ENCODE measurements at places on chromosomes 1 and 21.
A peak's percentile ranks its signal among the peaks of the same experiment; 100 is the strongest.

GRCh38 chr1:95048317-95048716 lies 24.4 kb downstream of the ALG14 start:
- no peak for DNase-seq

DNA sequence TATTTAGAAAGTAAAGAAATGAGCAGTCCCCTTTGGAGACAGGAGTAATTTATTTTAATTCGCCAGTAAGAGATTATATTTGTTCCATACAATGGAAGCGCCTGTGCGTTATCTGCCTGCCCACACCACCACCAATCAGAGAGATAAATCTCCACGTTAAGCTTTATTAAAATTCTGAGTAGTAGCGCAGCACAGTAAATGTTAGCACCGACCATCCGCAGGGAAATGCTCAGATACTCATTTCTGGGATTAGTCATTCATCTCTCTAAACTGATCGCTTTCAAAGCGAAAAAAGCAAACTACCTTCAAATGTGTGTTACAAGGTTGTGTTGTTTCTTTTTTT lies 1.2 kb downstream of the ETS2 start:
- no peak for DNase-seq

- peak; percentile 82 for DNase-seq
Observed at GRCh38 chr1:51616903-51617708, at the start of gene OSBPL9. Gene OSBPL9 (plus strand): TSS chr1:51617092. CDS start chr1:51617111, 19 bp downstream.

DNA sequence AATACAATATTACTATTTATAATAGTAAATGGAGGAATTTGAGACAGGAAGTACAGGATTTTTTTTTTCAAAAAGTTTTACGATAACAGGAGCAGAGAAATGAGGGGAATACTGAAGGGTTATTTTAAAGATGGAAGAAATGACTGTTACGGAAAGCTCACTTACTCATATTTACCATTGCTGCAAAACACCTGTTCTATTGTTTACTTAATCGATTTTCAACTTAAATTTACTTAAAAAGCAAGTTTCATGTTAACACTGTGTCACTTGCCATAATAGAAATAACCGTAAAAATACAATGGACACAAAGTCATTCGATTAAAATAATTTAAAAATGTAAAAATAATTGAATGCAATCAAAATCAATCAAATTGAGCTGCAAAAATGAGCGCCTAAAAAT lies 3.4 kb upstream of the EXO1 start:
- DNase-seq: no peak

GRCh38 chr1:154221278-154222001 lies 685 bp downstream of the UBAP2L start:
- peak; percentile 73 for DNase-seq

DNA sequence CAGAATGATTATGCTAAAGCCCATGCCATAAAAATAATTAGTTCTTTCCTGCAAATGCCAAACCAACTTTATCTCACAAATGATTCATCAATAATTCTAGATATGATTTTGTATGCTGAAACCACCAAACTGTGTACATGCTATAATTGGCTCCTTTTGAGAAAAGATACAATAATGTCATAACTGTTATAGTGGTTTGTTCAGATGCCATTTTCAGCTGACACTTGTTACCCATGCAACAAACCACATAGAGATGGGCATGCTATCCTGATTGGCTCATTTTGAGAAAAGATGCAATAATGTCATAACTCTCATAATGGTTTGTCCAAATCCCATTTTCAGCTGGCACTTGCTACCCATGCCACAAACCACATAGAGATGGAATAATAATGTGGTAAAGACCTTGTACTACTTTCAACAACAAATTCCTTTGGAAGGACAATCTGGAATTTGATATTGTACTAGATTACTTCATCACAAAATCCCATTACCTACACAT lies 283.8 kb downstream of the TPR start:
- DNase-seq: no peak

- DNase-seq: no peak
Observed at GRCh38 chr1:182996816-182997215, 26.4 kb upstream of the LAMC1 start.

- peak; percentile 61 for DNase-seq
Observed at GRCh38 chr21:44846485-44847260, 26.8 kb downstream of the PTTG1IP start.

- DNase-seq: no peak
Observed at GRCh38 chr21:44995343-44995941, 55.6 kb downstream of the SLX9 start.

DNA sequence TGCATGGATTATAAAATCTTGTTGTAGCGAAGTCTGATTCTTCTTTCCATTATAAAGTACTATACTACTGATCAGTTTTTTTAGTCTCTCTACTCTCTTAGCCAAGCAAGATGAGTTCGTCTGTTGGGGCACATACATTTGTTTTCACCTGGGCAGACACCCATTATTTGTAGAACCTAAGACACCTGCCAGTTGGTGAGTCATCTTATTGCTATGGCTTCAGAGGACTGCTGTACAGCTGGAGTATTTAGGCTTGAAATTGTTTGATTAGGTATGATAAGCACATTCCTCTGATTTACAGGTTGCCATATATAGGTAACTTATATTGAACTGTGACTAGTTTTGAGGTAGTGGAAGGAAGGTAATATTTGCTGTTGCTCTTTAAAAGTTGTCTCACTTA lies 17.2 kb downstream of the RBM15 start:
- DNase-seq: no peak

GRCh38 chr1:215543191-215543606 lies 23.9 kb upstream of the KCTD3 start:
- DNase-seq: no peak

- no peak for DNase-seq
Observed at GRCh38 chr1:244778344-244778743, 57.1 kb upstream of the COX20 start.

DNA sequence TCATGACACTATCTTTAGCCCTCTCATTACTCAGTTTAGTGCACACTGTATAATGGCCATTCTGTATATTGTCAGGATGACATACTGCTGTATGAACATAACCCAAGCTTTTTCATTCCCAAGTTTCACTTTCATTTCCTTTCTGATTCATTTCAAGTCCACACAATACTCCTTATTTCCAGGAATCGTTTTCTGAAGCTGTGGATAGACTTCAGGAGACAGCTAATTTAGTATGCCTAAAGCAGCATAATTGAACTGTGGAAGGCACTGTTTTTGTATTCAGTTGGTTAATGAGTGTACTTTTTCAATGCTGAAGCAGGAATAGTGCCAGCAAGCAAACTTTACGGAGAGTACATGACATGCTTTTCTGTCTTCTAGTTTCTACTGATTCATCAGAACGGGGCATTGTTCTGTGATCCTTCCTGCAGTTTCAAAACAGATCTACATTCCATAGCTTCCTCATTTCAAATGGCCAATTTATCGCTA lies 578.5 kb upstream of the ZP4 start:
- no peak for DNase-seq

- no peak for DNase-seq
Observed at GRCh38 chr1:181347495-181348390, 135.6 kb upstream of the CACNA1E start.

- DNase-seq: no peak
Observed at GRCh38 chr1:22281521-22282363, 138.8 kb upstream of the WNT4 start.

GRCh38 chr1:180363246-180363995 lies 133.4 kb downstream of the LHX4 start:
- DNase-seq: no peak

GRCh38 chr1:8055973-8056372 lies 29.9 kb upstream of the ERRFI1 start:
- DNase-seq: no peak

- DNase-seq: no peak
Observed at GRCh38 chr1:47644212-47644573, 206.3 kb downstream of the FOXD2 start.

GRCh38 chr1:5274527-5274926 lies 620.1 kb downstream of the AJAP1 start:
- no peak for DNase-seq

DNA sequence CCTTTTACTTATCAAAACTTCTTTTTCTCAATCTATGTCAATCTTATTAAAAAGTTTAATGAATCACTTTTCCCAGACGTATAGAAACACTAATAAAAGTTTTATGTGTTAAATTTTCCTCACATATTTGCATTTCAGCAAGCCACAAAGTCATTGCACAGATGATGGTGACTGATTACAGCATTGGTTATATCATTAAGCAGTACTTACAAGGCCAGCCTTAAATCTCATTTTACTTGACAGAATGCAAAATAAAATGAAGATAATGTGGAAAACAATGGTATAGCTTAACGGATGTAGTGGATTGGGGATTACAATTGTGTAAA lies 39.5 kb downstream of the TMEM200B start:
- no peak for DNase-seq

GRCh38 chr1:152972196-152972886 lies 1.9 kb downstream of the SPRR4 start:
- no peak for DNase-seq

DNA sequence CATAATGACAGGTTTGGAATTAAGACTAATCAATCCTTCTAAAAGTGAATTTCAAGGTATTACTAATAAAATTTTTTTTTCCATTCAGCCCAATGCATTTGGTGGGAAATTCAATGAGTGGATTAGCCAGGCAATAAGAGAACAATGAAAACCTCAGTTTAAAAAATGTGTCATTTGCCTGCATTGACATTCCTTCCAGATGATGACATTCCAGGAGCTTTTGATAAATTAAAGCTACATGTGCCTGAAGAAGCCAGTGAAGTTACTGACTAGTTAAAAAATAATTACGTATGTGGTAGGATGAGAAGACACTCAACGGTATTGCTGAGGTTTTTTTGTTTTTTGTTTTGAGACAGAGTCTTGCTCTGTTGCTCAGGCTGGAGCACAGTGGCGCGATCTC lies 37.9 kb upstream of the RC3H1 start:
- no peak for DNase-seq

GRCh38 chr1:238562341-238562740 lies 671.6 kb upstream of the ZP4 start:
- DNase-seq: no peak

GRCh38 chr1:81887421-81888144 lies 86.8 kb downstream of the ADGRL2 start:
- no peak for DNase-seq

- DNase-seq: no peak
Observed at GRCh38 chr1:47794081-47794480, 203.1 kb downstream of the TRABD2B start.

GRCh38 chr1:33966346-33967141 lies 102.7 kb downstream of the HMGB4 start:
- no peak for DNase-seq

GRCh38 chr1:28236656-28237322 lies 865 bp downstream of the ATP5IF1 start:
- DNase-seq: no peak

DNA sequence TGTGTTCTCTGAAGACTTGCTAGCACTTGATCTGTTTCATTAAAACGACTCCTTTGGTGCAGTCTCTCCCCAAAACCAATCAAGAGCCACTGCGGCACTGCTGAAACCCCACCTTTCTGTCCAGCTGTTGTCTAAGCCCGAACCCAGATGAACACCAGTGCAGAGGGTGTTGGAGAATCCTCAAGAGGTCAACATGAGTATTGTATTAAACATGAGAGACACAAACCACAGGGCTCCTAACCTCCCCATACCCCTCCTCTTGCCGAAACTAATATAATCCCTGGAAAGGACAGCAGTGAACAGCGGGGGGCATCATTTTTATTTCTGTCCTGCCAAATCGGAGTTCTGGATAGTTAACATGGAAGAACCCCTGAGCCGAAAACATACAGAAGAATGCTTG lies 333.9 kb downstream of the CAMTA1 start:
- no peak for DNase-seq

DNA sequence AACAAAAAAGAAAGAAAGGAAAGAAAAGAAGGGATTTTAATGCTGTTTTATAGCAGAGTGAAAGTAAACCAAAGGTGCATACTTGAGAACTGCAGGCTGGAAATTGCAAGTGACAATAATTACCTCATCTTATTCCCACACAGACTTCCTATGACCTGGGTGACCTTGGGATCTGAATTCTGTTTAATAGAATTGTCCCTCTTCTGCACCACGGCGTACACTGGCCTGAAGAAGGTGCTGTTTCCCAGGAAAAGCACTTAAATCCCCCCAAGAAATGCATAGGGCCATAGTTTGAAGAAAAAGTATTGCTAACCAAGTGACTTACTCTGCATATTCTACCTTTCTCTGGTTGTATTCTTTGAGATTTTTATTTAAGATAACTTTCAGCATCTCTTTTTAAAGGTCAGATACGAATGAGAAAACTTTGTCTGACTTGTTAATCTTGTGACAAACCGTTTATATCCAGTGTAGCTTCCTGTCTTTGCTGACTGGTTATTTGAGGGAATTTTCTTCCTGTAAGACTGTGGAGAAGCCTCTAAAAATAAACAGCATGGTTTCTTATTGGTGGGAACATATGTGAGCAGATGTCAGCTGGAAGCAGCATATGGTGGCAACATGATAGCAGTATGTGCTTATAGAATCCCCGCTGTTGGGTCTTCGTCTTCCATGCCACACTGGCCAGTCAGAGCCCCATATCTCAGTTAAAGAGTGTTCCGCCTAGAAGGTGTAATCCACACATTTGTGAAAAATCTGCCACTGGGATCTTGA lies 16.3 kb downstream of the TGFB2 start:
- no peak for DNase-seq

GRCh38 chr1:40392221-40392620 lies 18.7 kb downstream of the SMAP2 start:
- DNase-seq: no peak

DNA sequence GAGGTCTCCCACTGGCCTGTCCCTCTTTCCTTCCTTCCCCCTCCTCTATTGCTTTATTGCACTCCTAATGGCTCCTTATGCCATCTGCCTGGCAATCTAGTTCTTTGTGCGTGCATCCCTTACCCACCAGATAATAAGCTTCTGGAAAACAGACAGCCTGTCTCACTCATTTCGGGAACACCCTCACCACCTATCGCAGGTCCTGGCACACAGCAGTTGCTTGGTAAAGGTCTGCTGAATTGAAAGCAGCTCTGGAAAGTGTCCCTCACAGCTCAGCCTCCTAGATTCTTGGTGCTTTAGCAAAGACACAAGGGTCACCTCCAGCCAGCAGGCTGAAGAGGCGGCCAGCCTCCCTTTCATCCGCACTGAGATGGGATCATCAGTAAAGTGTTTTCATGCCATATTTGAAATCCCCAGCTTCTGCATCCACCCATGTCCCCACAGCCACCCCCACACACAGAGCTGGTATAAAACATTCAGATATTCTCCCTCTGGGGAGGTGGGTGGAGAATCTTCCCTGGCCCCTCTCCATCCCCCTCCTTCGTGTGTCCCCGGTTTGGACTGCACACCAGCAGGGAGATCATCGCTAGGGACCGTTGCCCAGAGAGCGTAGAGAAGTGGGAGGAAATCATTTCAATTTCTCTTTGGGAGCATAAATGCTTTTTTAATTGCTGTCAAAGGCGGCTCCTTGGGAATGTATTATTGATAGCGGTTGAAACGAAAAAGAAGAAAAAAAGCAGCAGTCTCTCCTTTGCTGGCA lies 29.1 kb upstream of the ATP2B4 start:
- DNase-seq: no peak

Data from naive B cell (primary cell).